ENCODE measurements at places on chromosomes 5 and 9. TPM values are rescaled to one million over a fixed set of nuclear protein-coding genes. Genes with fewer than 3 reads are reported as not detected.

- no peak overlapping the region for H3K4me3 ChIP-seq
- no peak for DNase-seq
- H3K27me3 ChIP-seq = peaks cover 44% of the 10 kb centered on the region
Observed at GRCh38 chr9:105658351-105658750, 3.9 kb upstream of the TAL2 start.

DNA sequence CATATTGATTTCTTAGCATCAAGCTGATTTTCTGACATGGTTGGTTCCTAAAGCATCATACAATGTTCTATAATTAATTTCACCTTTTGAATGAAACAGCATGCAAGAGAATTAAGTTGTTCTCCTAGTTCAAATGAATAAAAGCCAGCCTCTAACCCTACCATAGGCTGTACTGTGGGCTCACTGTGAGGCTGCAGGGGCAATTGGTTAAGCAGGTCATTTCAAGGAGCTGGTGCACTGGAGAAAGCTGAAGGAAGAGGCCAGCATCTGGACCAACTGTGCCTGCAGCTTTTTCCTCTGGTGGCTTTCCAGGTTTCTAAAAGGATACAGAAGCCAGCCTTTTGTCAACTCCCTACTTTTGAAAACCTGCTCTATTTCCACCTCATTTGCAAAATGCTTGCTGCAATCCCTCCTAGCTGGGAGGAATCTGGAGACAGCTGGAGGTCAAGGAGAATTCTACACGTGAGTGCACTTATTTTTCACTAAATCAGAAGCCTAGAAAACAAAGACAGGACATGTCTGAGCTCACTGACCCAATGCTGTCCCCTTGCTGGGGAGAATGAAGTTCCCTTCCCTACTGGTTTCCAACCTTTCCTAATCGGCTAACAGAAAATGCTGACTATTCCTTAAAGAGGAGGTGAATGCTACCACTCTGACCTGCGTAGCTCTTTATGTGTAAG is 158.9 kb downstream of the APBA1 start:
- no peak for DNase-seq
- peaks cover 3% of the 10 kb centered on the region for H3K27me3 ChIP-seq
- peaks cover 9% of the 10 kb centered on the region for H3K36me3 ChIP-seq

GRCh38 chr5:134432174-134432573 is 20.5 kb upstream of the CDKN2AIPNL start:
- H3K4me3 ChIP-seq = no peak overlapping the region
- H3K36me3 ChIP-seq = no peaks in the 10 kb centered on the region
- no peaks in the 10 kb centered on the region for H3K27me3 ChIP-seq
- H3K4me1 ChIP-seq = peaks cover 11% of the 10 kb centered on the region
- H3K27ac ChIP-seq = no peak overlapping the region

The PCDHGC4 gene
- total RNA-seq = 5.2 TPM

DNA sequence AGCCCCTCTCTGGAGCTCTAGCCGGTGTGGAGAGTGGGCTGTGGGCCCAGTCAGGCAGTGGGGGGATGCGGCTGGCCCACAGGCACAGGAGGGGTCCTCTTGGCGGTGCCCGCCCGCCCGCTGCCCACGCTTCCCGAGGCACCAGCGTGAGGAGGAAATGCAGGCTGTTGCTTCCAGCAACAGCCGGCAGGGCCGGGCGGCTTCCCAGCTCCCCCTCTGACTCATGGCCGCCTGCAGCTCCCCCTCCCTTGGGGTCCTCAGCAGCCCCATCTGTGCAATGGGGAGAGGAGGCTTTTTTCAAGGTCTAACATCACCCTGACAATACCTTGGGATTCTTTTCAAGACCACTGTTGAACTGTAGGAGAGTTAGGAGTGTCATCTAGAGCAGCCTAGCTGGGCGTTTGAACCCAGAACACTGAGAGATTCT is 10.4 kb downstream of the CXXC5 start:
- H3K27me3 ChIP-seq = no peaks in the 10 kb centered on the region
- H3K4me3 ChIP-seq = no peak overlapping the region
- H3K4me1 ChIP-seq = peaks cover 68% of the 10 kb centered on the region
- no peaks in the 10 kb centered on the region for H3K36me3 ChIP-seq
- no peak for DNase-seq
- peak overlapping the region; percentile 94 for H3K27ac ChIP-seq

The ST8SIA4 gene
- total RNA-seq = 9.6 TPM

DNA sequence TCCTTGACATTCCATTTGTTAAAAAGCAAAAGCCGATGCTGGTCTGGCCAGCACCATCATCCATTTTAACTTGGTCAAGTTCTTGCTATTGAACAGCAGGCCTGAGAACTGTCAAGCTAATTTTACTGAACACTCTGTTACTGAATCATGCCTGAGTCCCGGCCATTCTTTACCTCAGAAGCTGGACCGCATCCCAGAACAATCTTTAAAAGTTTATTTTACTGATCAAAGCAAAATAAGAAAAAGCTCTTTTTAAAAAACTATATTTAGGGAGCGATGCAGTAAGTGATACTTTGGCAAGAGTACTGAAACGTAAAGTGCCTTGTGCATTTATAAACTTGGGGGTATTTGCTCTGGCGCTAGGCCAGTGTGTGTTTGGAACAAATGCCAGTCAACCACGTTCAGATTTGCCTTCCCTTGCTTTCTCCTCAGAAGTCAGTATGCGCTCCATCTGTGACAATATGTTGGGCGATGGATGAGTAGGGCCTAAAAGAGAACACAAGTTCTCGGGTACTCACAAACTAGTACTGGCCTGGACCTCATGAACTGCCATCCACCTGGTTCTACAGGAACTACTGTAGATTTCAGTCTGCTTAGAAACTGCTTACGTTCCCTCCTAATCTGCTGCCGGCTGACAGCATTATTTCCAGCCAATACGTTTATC is 161.9 kb downstream of the MAPKAP1 start:
- H3K4me3 ChIP-seq = no peak overlapping the region
- H3K4me1 ChIP-seq = peaks cover 83% of the 10 kb centered on the region
- H3K36me3 ChIP-seq = no peaks in the 10 kb centered on the region
- peak overlapping the region; percentile 94 for H3K27ac ChIP-seq
- no peak for DNase-seq
- no peaks in the 10 kb centered on the region for H3K27me3 ChIP-seq

- peaks cover 7% of the 10 kb centered on the region for H3K4me1 ChIP-seq
- H3K27ac ChIP-seq = no peak overlapping the region
- no peak overlapping the region for H3K4me3 ChIP-seq
- H3K27me3 ChIP-seq = peaks cover 2% of the 10 kb centered on the region
Observed at GRCh38 chr5:5581080-5581479, 158.6 kb downstream of the ICE1 start.

GRCh38 chr9:106941916-106942315 is 79.0 kb downstream of the ZNF462 start:
- no peak for DNase-seq
- H3K27me3 ChIP-seq = no peaks in the 10 kb centered on the region
- H3K36me3 ChIP-seq = peaks cover 45% of the 10 kb centered on the region
- H3K4me1 ChIP-seq = peaks cover 6% of the 10 kb centered on the region
- peak overlapping the region; percentile 48 for H3K27ac ChIP-seq

The OR13F1 gene
- not detected for total RNA-seq

The RGS7BP gene
- 1.0 TPM for total RNA-seq

The GPR21 gene
- total RNA-seq = 3.7 TPM

- H3K36me3 ChIP-seq = no peaks in the 10 kb centered on the region
- no peaks in the 10 kb centered on the region for H3K4me1 ChIP-seq
- H3K27me3 ChIP-seq = no peaks in the 10 kb centered on the region
Observed at GRCh38 chr5:119808024-119808423, 178.7 kb downstream of the FAM170A start.

The PTGES gene
- total RNA-seq = 29.6 TPM

- DNase-seq = no peak
- peaks cover 80% of the 10 kb centered on the region for H3K36me3 ChIP-seq
- no peaks in the 10 kb centered on the region for H3K27me3 ChIP-seq
- H3K4me1 ChIP-seq = no peaks in the 10 kb centered on the region
Observed at GRCh38 chr9:106932178-106932577, 69.2 kb downstream of the ZNF462 start.

GRCh38 chr5:87401626-87402025 is 11.1 kb downstream of the CCNH start:
- H3K4me3 ChIP-seq = no peak overlapping the region
- H3K4me1 ChIP-seq = no peaks in the 10 kb centered on the region
- no peaks in the 10 kb centered on the region for H3K27me3 ChIP-seq
- peaks cover 37% of the 10 kb centered on the region for H3K36me3 ChIP-seq

DNA sequence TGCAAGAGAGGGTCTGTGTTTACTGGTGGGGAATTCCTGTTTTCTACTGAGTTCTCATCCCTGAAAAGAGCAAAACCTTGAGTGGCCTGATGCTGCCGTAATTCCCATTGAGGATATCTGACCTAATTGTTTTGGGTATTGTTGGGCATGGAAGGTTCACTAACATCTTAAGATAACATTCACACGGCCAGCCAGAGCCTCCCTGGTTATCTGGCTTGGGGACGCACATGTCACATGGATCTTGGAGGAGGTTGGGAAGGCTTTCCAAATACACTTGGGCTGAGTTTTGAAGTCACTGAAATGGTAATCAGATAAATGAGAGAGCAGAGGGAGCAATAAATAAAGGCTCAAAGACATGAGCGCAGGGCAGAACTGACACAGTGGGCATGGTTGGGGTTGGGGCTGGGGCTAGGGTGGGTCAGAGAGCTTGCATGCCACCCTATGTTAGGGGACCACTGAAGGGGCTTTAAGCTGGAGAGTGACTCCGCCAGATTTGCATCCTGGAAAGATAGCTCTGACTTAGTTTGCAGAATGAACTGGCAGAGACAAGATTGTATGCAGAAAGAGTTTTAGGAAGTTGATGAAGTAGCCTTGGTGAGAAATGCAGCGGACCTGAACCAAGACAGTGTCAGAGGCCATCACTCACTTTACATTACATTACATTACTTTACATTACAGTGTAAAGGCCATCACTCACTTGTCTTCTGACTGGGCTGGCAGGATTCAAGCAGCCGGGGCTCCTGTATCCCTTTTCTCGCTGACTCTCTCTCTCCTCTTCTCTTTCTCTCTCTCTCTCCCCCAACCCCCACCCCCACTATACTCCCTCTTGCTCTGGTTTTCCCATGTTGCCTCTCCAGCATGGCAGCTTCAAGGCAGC is 24.2 kb downstream of the SLC1A1 start:
- no peak overlapping the region for H3K27ac ChIP-seq
- H3K4me1 ChIP-seq = no peaks in the 10 kb centered on the region
- DNase-seq = no peak
- H3K4me3 ChIP-seq = no peak overlapping the region

DNA sequence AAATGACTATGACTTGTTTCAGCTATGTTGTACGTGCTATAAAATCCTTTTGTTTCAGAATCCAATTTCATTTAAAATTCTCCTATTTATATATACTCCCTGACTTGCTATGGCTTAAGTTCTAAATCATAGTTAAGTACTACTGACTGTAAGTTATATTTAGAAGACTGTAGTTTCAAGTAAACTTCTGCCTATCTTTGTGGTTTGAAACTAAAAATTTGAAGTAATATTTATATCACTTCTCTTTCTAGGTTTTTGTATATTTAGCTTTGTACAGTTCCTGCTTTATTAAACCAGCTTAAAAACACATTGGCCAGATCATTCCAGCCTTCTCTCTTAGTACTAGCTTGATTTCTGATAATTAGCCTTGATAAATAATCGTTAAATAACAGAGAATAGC is 196.3 kb downstream of the MLLT3 start:
- H3K36me3 ChIP-seq = peaks cover 2% of the 10 kb centered on the region
- no peak for DNase-seq
- H3K27ac ChIP-seq = no peak overlapping the region
- H3K4me1 ChIP-seq = peaks cover 3% of the 10 kb centered on the region

DNA sequence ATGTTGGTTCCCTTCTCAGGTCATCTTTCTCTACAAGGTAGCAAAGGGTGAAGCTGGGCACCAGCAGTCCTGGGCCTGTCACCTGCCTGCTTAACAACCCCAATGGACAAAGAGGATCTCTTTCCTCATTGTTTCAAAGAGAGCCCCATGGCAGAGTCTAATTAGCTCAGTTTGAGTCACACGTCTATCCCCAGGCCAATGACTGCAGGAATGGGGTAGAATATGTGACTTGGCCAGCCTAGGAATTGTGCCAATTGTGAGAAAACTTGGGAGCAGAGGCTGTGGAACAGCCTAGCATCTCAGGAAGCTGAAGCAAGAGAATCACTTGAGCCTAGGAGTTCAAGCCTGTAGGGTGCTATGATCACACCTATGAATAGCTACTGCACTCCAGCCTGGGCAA is 3.6 kb upstream of the RAPGEF1 start:
- H3K4me3 ChIP-seq = no peak overlapping the region
- H3K36me3 ChIP-seq = no peaks in the 10 kb centered on the region
- no peak for DNase-seq
- H3K27ac ChIP-seq = no peak overlapping the region
- no peaks in the 10 kb centered on the region for H3K27me3 ChIP-seq
- peaks cover 21% of the 10 kb centered on the region for H3K4me1 ChIP-seq
